Activated CD4-positive, alpha-beta T cell treated with anti-CD3 and anti-CD28 coated beads for 24 hours (primary cell): ENCODE measurements at places on chromosomes 3 and 15.

DNA sequence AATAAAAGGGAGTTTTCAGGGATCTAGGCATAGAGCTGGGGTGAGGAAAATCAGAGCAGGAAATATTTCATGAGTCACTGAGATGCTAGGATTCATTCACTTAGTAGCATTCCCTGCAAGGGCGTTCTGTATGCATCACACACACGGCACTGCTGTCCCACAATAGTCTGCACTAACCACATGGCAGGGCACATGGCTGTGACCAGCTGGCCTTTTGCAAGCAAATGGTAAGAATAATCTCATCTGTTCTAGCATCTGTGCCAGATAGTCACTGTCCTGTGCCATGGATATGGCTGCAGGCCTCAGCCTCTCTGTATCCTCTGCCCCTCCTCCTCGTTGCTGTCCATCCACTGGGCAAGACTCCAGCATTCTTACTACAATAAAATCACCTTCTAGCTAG lies 37.8 kb downstream of the BOC start:
- no peak for DNase-seq

DNA sequence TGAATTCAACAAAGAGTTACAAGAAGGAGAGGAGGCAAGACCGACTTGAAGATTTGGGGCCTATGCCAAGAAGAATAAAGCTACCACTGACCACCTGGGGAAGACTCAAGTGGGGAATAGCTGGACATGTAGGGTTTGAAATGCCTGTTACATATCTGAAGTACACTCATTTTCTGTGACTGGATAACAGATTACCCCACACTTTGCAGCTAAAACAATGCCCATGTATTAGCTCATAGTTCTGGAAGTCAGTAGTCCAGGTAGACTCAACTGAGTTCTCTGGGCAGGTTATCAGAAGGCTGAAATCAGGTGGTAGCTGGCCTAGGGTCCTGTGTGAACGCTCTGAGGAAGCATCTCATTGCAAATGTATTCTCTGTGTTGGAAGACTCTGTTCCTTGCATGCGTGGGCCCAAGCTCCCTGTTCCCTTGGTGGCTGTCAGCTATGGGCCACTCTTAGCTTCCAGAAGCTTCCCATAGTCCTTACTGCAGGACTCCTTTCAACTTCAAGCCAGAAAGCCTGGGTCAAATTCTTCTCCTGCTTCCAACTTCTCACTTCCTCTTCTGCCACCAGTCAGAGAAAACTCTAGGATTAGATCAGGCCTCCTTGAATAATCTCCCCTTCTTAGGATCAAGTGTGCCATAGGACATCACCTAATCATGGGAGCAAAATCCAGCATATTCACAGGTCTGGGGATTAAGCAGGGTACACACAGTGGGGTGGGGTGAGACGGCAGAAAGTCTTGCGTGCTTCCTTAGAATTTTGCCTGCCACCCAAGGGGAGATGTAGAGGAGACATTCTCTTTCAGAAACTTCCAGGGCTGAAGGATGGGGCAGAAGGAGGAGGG lies 187.8 kb downstream of the SHQ1 start:
- DNase-seq, result no peak

- DNase-seq, result no peak
Measured at GRCh38 chr15:29789871-29790270, 32.4 kb downstream of the TJP1 start.

DNA sequence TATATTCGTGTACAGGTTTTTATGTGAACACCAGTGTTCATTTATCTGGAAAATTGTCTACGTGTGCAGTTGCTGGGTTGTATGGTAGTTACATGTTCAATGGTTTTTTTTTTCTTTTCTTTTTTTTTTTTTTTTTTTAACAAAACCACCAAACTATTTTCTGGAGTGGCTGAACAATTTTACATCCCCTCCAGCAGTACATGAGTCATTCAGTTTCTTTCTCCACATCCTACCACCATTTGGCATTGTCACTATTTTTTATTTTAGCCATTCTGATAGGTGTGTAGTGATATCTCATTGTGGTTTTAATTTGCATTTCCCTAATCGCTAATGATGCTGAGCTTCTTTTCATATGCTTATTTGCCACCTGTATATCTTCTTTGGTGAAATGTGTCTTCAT lies 256.3 kb upstream of the EOMES start:
- no peak for DNase-seq

- DNase-seq, result no peak
Measured at GRCh38 chr3:31274326-31275024, 258.2 kb upstream of the STT3B start.

DNA sequence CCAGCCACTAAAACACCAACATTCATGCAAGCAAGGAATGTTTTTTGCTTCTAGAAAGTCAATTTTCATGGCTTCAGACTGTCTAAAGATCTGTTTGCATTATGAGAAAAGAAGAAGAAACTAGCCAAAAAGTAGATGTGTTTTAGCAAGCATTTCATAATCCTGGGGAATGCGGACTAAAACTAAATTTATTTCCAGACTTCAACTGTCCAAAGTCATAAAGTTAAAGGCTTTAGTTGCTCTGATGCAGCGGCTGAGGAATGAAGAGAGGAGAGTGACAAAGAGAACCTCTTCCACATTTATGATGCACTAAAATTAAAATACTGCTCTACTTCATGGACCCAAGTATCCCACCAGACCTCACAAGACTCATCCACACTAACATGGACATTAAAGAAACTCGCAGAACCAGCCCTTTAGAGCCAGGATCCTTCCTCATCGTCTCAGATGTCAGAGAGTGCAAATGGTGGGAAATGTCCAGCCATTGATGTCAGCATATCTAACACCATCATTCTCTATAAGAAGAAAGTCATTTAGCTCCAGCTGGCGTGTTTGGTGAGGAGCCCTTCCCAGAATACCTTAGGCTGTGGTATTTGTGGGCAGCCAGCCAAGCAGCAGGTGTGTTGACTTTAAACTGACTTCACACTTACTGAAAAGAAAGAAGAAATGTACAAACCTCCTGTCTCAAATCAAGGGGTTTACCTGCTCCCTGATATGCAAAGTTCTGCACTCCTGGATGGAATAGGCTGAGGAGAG lies 17.4 kb downstream of the FYCO1 start:
- no peak for DNase-seq

GRCh38 chr3:107128946-107129345 lies 248.3 kb upstream of the CCDC54 start:
- DNase-seq, result no peak

GRCh38 chr3:40885430-40885829 lies 313.9 kb upstream of the CTNNB1 start:
- no peak for DNase-seq

- no peak for DNase-seq
Measured at GRCh38 chr15:19973718-19974117, 567.9 kb downstream of the GOLGA6L6 start.

DNA sequence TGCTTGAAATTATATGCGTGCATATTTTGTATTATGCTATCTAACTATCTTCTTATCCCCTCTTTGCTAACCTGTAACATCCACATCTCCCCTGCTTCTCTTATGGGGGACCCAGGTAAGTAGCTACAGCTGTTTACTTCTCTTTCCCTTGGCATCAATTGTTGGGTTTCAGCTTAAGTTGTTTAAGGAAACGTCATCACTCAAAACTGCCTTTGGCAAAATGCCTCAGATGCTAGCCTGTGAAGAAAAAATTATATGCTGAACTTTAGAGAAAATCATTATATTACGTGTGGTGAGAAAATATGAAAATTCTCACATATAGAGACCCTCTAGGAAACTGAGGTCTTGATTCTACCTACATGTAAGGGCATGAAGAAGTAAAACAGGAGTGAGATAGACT lies 447.0 kb upstream of the NECTIN3 start:
- no peak for DNase-seq

- no peak for DNase-seq
Measured at GRCh38 chr3:139225548-139225947, 118.3 kb upstream of the MRPS22 start.

GRCh38 chr3:119255214-119255613 lies 14.5 kb upstream of the B4GALT4 start:
- no peak for DNase-seq

DNA sequence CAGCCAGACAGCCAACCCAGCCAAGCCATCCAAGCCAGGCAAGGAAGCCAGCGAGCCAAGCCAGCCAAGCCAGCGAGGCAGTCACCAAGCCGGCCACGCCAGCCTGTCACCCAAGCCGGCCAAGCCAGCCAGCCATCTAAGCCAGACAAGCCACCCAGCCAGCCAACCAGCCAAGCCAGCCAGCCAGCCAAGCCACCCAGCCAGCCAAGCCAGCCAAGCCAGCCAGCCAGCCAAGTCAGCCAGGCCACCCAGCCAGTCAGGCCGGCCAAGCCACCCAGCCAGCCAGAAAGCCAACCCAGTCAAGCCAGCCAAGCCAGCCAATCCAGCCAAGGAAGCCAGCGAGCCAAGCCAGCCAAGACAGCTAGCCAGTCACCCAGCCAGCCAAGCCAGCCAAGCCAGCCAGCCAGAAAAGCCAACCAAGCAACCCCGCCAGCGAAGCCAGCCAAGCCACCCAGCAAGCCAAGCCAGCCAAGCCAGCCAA lies 201.2 kb downstream of the GOLGA6L6 start:
- no peak for DNase-seq

DNA sequence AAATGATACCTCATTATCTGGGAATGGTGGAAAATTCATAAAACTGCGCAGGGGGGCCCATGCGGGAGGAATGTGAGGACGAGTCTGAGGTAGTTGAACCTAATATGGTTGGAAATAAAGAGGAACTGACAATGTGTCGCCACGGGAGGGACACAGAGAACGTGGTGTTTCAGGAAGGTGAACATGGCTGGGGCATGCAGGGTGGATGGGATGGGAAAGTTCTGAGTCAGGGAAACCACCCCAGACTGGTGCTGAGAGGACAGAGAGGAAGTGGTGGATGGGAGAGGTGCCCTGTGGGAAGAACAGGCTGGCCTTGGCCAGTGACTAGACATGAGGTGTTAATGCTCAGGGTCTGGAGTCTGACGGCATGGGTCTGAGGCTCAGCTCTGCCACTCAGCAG lies 137.1 kb upstream of the WNT5A start:
- no peak for DNase-seq

DNA sequence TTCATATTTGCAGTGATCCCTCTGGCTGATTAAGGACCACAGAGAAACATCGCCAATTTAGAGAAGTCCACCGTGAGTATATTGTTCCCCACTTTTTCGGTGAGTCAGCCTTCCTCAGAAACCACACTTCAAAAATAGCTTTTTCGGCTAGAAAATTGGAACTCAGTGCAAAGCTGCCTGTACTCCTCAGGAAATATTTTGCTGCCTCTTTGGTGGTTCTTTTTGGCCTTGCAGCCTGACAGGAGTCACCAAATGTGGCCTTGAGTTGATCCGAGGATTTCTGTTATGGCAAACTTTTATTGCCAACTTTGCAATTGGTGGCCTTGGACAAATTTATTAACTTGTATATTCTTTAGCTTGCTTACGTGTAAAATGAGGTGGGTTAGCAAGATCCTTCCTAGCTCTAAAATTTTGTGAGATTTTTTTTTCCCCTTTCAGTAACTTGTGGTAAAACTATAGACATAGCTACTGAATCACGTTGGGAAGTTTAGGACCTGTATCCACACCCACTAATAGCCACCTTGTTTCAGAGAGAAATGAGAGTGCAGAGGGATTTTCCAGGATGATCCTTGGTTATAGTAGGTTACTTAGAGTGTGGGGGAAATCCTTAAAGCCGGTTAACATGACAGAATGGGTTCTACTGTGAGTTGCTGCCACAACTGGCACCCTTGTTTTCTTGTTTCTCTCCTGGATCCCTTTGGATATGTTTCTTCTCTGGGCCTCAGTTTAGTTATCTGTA lies 9.9 kb downstream of the ARL6IP5 start:
- DNase-seq, result no peak

- DNase-seq, result no peak
Measured at GRCh38 chr3:42685363-42685881, at the start of gene KLHL40. TSS of gene KLHL40 (plus strand) at chr3:42685537. CDS start at chr3:42685619, 82 bp downstream.

DNA sequence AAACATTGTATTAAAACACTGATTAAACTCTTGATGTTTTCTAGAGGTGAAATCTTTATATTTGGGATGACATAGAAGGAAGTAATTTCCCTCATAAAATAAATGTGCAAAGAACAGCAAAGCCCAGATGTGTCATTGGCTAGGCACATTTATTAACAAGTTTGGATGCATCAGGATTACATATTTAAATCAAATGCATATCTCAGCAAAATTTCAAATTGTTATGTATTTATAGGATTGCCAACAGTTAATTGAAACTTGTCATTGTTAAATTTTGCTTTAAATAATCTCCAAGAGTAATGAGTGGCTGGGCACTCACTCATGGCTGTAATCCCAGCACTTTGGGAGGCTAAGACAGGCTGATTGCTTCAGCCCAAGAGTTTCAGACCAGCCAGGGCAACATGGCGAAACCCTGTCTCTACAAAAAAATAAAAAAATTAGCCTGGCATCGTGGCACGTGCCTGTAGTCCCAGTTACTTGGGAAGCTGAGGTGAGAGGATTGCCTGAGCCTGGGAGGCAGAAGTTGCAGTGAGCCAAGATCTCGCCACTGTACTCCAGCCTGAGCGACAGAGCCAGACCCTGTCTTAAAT lies 28.2 kb downstream of the ARIH1 start:
- DNase-seq, result no peak

- DNase-seq, result no peak
Measured at GRCh38 chr3:131081224-131081623, 54.5 kb downstream of the NEK11 start.

DNA sequence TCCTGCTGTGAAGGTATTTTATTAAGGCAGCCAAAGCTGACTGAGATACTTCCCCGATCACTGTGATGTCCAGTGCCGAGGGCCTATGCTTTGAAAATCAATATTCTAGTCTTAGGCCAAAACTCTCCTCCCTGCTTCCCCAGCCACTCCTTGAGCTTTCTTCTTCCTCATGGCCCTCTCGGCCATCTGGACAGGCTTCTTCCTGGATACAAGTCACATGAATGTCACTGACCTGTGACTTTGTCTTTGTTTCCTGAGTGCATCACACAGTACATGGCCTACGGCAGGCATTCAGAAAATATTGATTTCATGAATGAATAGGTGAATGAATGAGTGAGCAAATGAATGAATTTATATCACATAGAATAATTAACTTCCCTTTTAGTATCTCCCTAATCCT lies 24.6 kb upstream of the HES1 start:
- DNase-seq, result no peak

GRCh38 chr3:5229414-5229813 lies 41.9 kb downstream of the EDEM1 start:
- DNase-seq, result no peak

- DNase-seq, result no peak
Measured at GRCh38 chr15:53709821-53710220, 49.6 kb downstream of the WDR72 start.

- DNase-seq, result no peak
Measured at GRCh38 chr3:43951813-43952212, 261.1 kb downstream of the ABHD5 start.

DNA sequence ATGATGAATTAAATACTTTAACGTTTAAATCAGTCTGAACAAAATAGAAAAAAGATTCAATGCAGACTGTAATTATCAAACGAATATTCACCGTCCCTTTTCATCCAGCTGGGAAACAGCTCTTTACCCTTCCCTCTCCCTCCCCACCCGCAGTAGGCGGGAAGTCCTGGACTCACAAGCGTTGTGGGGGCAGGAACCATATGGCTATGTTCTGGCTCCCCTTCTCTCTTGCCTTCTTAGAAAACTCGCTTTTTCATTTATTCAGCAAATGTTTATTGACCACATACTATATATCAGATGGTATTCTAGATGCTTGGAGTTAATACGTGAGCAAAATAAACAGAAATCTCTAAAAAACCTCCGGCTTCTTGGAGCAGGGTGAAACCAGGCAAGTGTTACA lies 715 bp upstream of the SCAPER start:
- DNase-seq, result no peak
